Stimulated activated CD4-positive, alpha-beta T cell treated with anti-CD3 and anti-CD28 coated beads, Interleukin-1b, Interleukin-23, amount 100 ng/mL, for 1 hour (primary cell): ENCODE measurements at places on chromosomes 7 and 10.

DNA sequence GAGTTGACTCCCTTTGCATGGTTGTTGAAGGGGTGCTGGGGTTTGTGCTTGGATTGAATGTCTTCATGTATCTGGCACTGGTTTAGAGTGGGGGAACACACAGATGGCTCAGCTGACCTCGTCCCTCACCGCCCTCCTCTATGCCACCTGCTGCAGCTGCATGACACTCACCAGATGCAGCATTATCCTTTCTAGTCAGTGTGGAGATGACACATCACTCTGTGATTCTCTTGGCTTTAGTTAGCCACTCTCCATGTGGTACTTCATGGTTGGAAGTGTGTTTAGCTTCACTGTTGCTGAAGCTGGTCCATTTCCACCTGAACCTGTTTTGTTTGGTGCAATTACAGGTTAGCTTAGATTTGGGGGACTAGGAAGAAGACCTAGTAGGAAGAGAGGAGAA, 56.3 kb upstream of the BMPER start:
- DNase-seq, result no peak

GRCh38 chr10:80429521-80429973, 21.2 kb downstream of the PRXL2A start:
- DNase-seq, result no peak

- DNase-seq, result no peak
Observed at GRCh38 chr7:132773527-132773956, 197.3 kb upstream of the PLXNA4 start.

- DNase-seq, result no peak
Observed at GRCh38 chr10:131174651-131175540, 136.6 kb downstream of the TCERG1L start.

DNA sequence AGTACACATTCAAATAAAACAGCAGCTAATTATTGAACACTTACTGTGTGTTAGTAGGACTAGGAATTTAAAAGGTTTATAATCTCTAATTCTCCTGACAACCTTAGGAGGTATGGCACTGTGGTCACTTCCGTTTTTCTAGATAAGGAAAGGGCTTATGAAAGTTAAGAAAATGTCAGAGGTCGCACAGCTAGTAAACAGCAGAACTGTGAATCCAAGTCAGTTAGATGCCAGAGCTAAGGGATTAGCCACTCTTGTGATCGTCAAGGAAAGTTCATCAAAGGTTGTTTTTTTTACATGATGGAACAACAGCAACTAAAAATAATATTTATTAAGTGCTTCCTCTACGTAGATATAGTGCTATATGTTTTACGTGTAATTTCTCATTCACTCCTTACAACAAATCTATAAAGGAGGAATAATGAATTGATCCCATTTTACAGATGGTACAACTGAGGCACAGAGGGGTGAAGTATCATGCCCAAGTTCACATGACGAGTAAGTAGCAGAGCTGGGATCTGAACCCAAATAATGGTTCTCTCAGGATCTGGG, 84.9 kb downstream of the NAMPT start:
- DNase-seq, result no peak

- no peak for DNase-seq
Observed at GRCh38 chr7:33336820-33337219, 207.5 kb downstream of the BBS9 start.
